ENCODE measurements at places on chromosomes 12 and 14. TPM values are rescaled to one million over a fixed set of nuclear protein-coding genes. Genes with fewer than 3 reads are reported as not detected.

DNA sequence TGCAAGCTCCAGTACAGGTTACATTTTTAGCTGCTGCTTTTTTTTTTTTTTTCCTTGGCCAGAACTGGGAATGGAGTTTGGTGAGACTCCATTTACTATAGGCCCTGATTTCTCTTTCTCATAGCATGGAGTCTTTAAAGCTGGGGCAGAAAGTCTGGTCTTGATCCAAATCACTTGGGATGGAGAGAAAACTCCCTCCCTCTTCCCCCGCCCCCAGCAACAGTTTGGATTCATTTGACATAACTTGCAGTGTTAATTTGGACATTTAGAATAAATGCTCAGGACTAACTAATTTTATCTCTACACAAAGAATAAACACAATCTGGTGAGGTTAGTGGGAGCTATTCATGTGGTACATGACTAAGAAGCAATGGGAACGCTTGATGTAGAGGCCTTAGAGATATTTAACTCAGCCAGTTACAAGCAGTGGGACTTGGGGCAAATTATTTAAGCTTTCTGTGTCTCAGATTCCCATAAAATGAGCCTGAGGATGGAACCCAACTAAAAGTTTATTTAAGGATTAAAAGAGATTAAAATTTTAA lies 107.3 kb upstream of the ARHGAP5 start:
- DNase-seq, result no peak

GRCh38 chr12:49706351-49707127 lies 666 bp downstream of the FMNL3 start:
- DNase-seq, result peak; percentile 90

Gene MED13L
- total RNA-seq, result 476 TPM

Gene POTEM
- not detected for total RNA-seq

Gene NRIP2
- 0.59 TPM for total RNA-seq
